Urothelium cell line (cell line): ENCODE measurements at places on chromosomes 6 and 20.
A peak's percentile ranks its signal among the peaks of the same experiment; 100 is the strongest.

DNA sequence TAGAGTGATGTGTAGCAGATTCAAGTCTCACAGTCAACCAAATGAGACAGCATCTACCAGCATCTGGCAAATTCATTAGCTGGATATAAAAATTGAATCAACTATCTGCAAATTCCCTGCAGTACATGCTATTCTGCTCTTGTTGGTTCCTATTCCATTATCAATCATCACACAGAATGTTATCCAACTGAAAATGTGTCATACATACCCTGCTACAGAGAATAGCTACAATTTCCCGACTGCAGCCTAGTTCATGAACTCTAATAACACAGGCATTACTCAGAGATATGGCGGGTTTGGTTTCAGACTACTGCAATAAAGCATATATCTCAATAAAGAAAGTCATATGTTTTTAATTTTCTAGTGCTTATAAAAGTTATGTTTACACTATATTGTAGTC, 78.4 kb downstream of the AHI1 start:
- DNase-seq, result no peak

GRCh38 chr6:80872951-80873308, 766.5 kb downstream of the BCKDHB start:
- no peak for DNase-seq

DNA sequence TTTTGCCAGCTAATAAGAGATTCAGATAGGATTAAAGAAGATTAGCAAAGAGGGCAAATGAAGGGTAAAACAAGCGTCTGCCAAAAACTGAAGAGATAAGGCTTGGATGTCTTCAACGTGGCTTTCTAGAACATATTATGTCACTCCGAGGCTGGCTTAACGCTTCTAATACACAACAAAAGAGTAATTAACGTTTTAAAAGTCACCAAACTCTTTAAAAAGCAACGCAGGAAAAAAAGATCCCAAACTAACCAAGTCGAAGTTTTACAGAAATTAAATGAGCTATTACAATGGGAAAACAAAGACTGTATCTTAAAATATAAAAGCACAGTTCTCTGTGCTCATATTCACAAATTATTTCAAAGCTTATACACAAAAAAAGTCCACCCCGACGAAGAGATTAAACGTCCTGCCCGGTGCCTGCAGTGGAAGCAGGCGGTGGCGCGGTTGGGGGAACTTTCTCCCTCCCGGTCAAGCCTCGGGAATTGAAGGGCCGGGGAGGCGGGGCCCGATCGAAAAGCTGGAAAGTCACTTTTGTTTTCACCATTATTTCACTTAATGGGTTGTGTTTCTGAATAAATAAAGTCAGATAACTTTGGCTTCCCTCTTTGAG, 1.2 kb downstream of the MAK start:
- DNase-seq, result peak; percentile 57

GRCh38 chr6:117592983-117593759, 9.1 kb downstream of the GOPC start:
- DNase-seq, result no peak

DNA sequence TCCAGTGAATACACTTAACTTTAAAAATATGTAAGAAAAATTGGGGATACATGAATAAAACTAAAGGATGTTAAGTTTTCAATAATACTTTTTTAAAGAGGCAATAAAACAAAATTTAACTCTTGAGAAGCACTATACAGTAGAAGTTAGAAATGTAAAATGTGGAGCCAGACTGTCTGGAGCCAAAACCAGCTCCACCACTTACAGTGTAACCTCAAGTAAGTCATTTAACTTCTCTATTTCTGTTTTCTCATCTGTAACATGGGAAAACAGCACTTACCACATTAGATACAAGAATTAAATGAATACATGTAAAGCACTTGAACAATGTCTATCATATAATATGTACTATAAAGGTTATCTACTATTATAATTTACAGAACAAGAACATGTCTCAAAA, 6.7 kb downstream of the ATG5 start:
- no peak for DNase-seq

DNA sequence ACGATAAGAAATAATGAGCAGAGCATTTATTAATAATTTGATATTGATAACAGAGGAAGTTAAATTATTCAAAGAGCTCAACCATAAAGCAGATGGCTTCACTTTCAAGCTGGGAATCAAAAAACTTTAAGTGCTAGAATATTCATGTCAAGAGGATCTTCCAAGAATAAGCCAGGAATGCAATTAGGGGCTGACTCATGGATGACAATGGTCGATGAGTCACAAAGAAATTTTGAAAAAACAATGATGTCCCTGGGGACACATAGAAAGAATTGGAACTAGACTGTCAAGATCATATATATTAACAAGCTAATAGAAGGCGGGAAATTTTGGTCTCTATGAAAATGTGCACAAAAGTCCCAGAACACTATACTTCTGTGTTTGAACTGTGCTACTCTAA, 304.1 kb downstream of the LAMA2 start:
- DNase-seq, result peak; percentile 38
